ENCODE measurements at places on chromosomes 3 and 15.

GRCh38 chr15:89835176-89835564 lies 20.5 kb upstream of the ANPEP start:
- DNase-seq = no peak

DNA sequence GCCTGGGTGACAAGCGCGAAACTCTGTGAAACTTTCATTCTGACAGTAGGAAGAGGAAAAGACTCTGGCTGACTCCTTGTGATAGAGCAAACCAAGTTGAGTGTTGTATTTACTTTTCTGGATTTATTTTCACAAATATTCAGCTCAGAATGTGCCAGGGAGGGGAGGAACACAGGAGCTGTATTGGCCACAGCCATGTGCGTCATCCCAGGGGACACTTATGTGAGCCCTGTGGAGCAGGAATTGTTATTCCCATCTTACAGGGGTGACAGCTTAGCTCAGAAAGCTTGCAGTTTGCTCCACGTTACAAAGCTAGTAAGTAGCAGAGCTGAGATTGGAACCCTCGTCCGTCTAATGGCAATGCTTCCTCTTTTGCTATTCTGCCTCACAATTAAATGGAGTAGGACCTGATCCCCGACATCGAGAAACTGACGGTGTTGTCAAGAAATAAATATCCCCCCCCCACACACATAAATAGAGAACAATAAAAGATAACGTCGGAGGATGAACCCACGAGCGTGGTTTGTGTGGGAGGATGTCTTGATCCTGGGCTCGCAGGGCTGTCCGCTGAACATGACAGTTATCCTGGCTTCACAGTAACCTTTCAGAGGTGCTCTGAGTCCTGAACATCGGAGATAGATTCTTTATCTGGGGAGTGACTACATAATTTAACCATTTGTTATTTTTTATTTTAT lies 151.6 kb upstream of the CTDSPL start:
- no peak for DNase-seq

DNA sequence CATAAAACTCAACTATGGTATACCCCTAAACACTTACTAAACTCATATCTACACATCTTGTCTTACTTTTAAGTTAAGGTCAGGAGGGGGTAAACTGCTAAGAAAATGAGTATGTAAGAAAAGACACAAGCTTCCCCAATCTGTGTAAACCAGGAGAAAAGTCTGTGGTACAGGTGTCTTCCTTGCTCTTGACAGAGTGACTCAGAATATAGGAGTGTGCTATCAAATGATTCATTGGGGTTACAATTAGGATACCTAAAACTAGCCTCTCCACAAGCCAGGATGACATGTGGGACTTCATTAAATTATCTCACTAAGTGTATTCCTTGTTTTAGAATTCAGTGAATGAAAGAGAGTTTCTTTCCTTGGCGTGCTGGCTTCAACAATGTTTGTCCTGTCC lies 274.8 kb downstream of the BBX start:
- DNase-seq = no peak

DNA sequence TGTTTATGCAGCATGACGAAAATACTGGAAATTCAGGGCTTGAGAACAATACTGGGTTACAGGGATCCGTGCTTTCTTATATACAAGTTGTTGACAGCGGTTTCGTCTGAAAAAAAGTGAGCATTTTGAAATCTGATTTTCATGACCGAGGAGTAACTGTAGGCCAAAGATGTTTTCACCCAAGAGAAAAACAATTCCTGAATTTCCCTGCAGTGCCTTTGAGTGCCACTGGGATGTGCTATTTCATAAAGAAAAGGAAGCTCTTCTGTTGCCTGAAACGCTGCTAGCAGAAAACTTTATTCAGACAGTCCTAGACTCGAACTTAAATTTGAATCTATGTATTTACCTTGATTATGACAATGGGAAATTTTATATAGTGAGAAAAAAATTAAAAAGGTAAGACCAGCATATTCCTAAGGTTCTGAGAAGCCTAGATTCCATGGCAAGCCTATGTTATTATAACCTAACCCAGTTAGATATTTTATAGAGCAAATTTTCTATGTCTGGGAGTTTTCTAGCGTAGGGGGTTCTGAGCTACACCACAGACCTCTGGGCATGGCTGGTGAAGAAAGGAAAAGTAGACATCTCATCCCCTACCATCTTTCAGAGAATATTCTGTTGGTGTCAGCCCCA lies 30.2 kb downstream of the KCNAB1 start:
- DNase-seq = peak; percentile 24

DNA sequence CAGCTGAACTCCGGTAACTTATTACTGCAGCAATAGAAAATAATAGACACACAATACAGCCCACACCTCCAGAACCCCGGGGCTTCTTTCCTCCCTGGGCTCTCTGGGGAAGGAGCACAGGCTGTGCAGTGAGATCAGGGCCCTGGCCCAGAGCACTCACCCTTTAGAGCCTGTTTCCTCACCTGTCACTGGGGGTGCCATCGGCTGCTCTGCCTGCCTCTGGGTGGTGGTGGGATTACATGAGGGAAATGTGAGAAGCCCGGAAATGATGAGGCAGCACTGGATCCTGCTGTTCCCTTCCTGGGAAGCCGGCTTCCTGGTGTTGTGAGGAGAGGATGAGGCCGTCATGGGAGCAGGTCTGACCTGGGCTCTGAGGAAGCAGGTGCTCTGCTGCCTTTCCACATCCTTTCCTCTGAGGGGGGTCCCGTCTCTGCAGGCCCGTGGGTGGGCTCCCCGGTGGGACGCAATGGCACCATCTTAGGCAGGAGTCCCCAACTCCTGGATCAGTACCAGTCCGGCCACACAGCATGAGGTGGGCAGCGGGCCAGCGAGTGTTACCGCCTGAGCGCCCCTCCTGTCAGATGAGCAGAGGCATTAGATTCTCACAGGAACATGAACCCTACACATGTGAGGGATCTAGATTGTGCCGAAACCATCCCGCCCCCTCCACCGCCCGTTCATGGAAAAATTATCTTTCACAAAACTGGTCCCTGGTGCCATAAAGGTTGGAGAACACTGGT lies 220.9 kb upstream of the CTDSPL start:
- no peak for DNase-seq

DNA sequence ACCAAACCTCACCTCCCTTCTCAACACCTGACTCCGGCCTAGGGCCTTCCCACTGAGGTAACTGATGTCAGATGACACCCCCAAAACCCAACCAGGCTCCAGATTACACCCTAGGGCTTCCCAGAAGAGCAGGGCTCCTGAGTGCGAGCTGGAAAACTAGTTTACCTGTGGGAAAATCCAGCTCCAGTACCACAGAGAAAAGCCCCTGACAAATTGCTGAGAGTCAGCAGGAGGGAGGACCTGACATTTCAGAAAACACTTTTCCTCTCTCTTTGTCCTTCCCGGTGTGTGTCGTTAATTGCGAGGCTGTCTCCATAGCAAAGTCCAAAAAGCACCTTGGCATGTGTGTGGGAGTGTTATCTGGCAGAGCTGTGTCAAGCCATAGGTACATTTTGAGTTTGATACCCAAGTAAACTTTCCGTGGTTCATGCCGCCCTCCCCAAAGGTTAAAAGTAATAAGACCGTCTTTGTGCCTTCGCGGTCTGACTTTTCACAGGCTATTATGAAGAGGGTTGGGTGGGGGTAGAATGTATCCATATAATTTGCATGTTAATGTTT lies 79.8 kb upstream of the FNDC3B start:
- no peak for DNase-seq

DNA sequence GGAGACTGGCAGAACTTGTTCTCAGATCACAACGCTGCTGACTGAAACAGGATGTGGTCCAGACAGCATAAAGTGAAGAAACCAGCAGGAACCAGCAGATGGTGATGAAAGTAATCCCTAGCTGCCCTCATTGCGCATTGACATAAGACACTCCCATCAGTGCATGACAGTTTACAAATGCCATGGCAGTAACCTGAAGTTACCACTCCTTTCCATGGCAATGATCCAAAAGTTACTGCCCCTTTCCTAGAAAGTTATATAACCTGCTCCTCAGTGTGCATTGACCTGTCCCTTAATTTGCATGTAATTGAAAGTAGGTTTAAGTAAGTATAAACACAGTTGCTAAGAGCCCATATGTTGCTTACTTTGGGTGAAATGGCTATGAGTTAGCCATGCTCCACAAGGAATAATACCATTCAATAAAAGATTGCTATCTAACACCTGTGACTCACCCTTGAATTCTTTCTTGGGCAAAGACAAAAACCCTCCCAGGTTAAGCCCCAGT lies 149.1 kb upstream of the CD96 start:
- no peak for DNase-seq

DNA sequence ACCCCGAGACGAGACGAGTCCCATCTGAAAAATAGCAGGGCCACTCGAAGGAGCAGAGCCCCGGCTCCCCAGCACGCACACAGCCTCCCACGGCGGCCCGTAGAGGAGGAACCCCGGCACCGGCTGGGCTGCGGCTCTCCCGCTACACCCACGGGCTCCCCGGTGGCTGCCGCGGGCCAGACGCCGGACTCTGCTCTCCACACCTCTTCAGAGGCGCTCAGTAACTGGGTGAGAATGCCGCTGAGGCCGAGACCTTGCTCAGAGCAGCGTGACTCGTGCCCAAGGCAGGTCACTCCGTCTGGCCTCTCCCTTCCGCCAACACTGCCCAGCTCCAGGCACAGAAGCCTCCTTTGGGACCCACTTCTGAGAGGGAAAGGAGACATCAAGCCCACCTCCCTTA lies 34.4 kb downstream of the TNK2 start:
- no peak for DNase-seq

GRCh38 chr15:65326117-65326526 lies 21.6 kb downstream of the RNU5B-1 start:
- DNase-seq = no peak

DNA sequence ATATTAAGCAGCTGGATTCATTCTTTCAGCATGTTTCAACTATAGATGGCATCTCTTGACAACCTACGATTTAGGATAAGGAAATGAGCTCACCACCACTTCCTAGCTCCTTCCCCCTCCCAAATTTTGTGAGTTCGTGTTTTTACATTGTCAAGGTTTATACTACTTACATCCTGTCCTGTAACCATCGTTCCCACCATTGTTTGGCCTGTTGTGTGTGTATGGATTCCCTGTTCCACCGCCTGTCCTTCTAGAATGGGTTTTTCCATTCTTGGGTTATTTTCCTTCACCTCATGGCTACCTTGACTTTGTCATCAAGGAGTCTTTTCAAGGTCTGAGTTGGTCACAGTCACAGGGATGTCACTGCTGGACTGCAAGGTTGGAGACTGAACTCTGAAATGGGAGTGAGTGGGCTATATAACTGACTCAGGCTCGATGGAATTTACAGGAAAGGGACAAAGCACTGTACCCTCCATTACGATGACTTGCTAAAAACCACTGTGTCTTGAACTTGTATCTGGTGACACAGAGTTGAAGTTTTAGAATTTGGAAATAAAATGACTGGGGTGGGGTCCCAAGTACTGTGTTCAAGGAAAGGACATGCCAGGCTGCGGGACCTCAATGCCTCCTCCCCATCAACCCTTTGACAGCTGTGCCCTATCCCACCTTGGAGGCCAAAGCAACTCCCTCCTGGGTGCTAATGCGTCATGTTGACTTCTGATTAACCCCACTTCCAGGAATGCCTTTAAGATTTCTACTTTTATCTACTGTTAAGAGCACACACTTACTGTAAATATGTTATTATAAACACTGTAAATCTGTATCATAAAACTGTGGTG lies 66.8 kb upstream of the BLM start:
- no peak for DNase-seq

DNA sequence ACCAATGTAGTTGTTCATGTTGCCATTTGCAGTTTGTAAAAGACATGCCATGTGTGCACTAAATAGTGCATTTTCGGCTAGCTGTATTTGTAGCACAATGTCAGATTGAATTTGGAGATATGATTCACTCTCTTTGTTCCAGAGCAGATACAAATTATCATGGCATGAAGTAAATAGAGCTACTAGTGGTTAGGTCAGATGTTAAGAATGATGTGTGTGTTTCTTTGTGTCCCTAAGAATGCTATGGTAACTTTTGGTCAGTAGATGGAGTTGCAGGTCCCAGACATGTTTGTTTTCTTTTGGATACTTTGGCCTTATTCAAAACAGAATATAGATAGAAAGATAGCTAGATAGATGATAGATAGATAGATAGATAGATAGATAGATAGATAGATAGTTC lies 595.8 kb downstream of the NLGN1 start:
- peak; percentile 13 for DNase-seq

DNA sequence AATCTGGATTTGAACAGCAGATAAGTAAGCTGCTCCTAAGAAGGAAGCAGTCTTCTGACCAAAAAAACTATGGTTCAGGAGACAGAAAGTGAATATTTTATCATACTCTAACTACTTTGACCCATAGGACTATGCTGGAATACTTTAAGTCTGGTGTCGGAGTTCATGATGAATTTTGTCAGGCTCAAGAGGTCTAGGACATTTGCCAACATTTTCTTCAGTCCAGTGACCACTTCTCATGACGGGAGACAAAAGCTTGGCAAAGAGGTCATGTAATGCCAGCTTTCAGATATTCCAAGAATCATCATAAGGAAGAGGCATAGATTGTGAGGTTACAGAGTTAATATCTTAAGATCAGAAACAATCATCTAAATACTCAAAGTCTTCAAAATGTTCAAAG lies 20.5 kb upstream of the DCBLD2 start:
- DNase-seq = no peak

DNA sequence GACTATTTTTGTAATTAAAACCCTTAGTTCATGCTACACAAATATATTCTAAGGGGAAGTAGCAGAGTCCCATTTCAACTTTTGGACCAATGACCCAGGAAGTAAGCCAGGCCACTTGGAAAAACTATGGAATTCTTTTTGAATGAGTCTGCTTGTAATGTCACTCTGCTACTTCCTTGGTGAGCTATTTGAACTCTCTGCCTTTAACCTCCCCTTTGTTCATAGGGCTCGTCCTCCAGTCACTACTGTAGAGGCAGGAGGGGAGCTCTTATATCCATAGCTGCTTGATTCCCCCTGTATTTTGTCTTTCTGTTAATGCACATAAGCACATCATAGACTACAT lies 119.6 kb downstream of the UACA start:
- no peak for DNase-seq

GRCh38 chr3:74387111-74387735 lies 227.2 kb downstream of the CNTN3 start:
- DNase-seq = no peak

DNA sequence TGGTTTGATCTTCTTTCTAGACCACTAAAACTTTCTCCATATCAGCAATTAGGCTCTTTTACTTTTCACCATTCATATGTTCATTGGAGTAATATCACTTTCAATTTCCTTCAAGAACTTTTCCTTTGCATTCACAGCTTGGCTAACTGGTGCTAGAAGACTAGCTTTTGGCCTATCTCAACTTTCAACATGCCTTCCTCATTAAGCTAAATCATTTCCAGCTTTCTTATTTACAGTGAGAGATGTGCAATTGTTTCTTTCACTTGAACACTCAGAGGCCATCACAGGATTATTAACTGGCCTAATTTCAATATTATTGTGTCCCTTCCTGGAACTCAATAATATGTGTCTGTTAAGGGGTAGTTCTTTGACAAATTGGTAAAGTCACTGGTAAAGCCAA lies 42.8 kb upstream of the PLOD2 start:
- DNase-seq = no peak

DNA sequence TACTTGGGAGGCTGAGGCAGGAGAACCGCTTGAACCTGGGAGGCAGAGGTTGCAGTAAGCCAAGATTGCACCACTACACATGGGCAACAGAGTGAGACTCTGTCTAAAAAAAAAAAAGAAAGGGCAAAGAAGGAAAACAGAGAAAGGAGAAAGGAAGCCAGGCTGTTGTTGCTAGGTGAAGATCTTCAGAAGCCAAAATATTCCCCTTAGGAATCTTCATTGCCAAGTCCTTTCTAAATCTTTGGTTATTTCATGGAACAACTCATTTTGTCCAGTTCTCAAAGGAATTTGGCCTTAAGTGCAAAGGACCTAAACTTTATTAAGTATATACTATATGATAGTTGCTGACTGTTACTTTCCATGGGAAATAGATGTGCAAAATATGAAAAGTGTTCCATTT lies 59.2 kb upstream of the OSBPL11 start:
- DNase-seq = no peak
